ENCODE measurements at places on chromosomes 6 and 20. TPM values are rescaled to one million over a fixed set of nuclear protein-coding genes. Genes with fewer than 3 reads are reported as not detected.

DNA sequence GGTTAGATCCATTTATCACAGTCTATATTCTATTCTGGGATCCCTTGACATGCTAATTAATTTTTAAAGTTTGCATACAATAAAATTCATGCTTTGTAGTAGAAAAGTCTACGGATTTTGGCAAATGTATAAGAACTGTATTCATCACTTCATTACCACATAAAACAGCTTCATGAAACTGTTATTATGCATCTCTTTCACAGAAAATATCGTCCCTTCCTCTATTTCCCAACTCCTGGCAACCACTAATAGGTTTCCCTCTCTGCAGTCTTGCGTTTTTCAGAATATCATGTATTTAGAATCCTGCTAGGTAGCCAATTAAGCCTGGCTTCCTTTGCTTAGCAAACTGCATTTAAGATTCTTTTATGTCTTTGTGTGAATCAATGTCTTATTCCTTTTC lies 441.3 kb upstream of the RGS17 start:
- DNase-seq = no peak

- peak; percentile 1 for DNase-seq
Observed at GRCh38 chr6:100228437-100228833, 234.4 kb upstream of the MCHR2 start.

The SPEF1 gene
- under 0.01 TPM for total RNA-seq

DNA sequence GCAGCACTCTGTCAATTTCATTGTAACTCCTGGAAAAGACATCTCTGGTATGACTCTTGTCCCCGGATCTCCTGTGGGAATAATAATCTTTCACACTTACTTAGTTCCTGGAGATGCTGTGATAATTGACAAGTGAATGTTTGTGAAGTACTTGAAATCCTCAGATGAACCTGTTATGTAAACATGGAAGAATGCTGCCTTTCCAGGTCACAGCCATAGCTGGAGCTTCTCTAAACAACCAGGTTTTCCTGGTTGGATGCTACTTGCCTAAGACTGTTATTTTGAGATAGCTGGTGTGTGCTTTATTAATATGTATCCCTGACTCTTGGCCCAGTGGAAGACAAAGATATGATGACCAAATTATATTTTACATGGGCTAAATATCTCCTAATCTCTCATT lies 228.6 kb downstream of the KCNQ5 start:
- no peak for DNase-seq

DNA sequence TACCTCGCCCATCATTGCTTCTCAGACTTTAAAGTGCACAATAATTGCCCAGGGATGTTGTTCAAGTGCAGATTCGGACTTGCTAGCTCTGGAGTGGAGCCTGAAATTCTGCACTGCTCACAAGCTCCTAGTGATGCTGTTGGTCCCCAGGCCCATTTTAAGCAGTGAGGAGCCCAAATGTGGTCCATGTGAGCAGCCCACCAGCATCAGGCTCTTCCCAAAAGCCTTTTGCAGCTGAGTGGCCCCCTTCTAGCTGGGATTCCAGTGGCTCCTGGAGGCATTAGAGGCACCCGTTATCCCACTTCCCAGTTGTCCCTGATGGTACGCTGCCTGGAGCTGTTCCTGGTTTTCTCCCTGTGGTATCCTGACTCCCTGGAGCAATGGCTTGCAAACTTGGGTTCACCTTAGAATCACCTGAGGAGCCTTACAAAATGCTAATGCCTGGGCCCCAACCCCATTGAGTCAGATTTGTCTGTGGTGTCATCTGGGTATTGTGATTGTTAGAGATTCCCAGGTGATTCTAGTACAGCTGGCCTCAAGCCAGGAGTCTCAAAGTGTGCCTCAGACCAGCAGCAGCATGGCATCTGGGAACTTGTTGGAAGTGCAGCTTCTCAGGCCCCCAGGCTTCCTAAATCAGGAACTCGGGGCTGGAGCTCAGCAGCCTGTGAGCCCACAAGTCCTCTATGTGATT lies 186.9 kb upstream of the SLC24A3 start:
- no peak for DNase-seq

The DEFB127 gene
- total RNA-seq = not detected

- DNase-seq = no peak
Observed at GRCh38 chr6:128478230-128479047, 42.0 kb downstream of the PTPRK start.

The DNPH1 gene
- total RNA-seq = 21.6 TPM

The SLC22A2 gene
- under 0.01 TPM for total RNA-seq

The DNMT3B gene
- 3.2 TPM for total RNA-seq

The HLA-DPB1 gene
- 5.5 TPM for total RNA-seq

The PLCB4 gene
- total RNA-seq = 3.2 TPM

The BACH2 gene
- total RNA-seq = 0.64 TPM

GRCh38 chr6:6393069-6393529 lies 72.6 kb upstream of the F13A1 start:
- DNase-seq = no peak

DNA sequence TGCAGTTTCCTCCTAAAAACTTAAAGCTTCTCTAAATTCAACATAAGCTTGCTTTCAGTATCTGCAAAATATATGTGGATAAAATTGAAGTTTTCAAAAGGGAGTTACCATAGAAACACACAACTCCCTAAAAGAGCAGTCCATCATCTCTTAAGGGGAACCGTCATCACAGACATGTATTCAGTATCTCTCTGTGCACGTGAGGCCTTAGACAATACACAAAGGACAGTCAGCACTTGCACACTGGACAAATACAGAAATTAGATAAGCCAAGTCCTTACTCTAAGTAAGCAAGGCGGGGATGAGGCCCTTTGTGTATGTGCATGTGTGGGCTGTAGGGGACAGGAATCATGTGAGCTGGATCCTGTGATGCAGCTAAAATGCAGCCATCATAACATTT lies 136.6 kb downstream of the BACH2 start:
- no peak for DNase-seq

GRCh38 chr6:1347161-1347560 lies 35.3 kb downstream of the FOXQ1 start:
- no peak for DNase-seq

The NDUFAF4 gene
- total RNA-seq = 11.7 TPM

GRCh38 chr6:154247119-154247861 lies 109.3 kb downstream of the IPCEF1 start:
- no peak for DNase-seq

The LAMP5 gene
- total RNA-seq = not detected

The MCCD1 gene
- total RNA-seq = not detected

DNA sequence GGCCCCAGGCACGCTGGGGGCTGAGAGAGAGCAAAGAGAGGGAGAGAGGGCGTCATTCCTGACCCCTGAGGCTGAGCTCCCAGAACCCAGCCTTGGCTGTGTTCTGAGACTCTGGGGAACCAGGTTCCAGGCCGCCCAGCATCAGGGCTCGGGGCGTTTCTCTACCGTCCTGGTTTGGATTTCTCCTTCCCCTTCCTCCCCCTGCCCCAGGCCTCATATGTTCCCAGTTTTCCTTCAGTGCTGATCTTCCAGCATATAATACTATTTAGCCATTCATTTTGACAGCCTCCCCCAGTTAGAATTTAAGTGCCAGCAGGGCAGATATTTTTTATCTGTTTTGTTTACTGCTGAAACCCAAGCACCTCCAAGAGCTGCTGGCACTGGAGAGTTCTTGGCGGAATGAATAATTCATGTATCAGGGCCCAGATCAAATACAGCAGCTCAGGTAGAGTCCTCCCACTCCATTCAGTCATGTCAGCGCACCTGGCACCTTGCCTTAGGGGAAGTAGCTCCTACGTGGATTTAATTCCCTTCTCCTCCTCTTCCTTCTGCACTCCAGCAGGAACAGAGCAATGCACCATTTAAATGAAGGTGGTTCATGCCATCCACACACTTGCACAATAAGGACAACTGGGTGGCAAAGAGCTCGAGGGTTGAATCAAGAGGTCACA lies 23.4 kb upstream of the FRMD1 start:
- no peak for DNase-seq

Measured in fibroblast of villous mesenchyme (primary cell).